ENCODE measurements at places on chromosomes 4 and X.

DNA sequence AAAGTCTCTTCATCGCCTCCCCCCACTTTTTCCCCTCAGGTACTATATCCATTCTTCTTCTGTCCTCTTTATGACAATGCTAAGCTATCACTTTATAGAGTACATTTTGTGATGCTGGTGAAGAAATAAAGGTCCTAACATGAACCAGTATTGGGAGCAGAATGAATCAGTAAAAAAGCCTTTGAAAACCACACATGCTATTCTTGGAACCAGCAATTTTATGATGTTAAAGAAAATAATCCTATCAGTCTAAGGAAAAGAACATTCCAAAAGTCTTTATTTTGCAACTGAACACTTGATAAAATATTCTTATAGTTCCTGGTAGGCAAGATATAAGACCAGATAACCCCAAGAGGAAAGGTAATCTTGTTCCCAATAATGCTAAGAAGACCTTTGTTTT lies 107.8 kb upstream of the MCF2 start:
- no peak for DNase-seq

- no peak for DNase-seq
Measured at GRCh38 chr4:84800256-84800655, 166.2 kb downstream of the WDFY3 start.

GRCh38 chr4:143402776-143403552 lies 66.3 kb downstream of the GAB1 start:
- DNase-seq: peak; percentile 33

DNA sequence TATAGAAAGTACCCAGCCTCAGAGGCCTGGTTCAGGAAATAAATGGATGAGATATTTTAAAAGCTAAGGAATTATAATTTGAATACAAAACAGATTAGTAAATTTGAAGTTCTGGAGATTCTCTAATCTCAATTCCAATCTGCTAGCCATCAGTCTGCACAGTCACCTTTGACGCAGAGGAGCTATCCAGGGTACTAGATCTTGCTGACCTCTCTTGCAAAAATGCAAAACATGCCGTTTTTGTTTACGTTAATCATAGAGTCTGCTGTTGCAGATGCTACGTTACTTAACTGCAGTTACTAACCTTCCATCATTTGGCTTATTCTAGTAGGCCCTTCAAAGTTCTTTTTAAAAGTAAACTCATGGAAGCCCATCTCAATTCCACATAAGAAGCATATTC lies 10.4 kb downstream of the CCSER1 start:
- DNase-seq: peak; percentile 25

- no peak for DNase-seq
Measured at GRCh38 chrX:31331015-31331414, 259.2 kb upstream of the FTHL17 start.

GRCh38 chr4:161393602-161394001 lies 770.2 kb downstream of the FSTL5 start:
- DNase-seq: no peak

GRCh38 chrX:9233141-9233540 lies 199.2 kb upstream of the FAM9B start:
- DNase-seq: no peak

- no peak for DNase-seq
Measured at GRCh38 chr4:73619346-73619745, 890 bp downstream of the RASSF6 start.

DNA sequence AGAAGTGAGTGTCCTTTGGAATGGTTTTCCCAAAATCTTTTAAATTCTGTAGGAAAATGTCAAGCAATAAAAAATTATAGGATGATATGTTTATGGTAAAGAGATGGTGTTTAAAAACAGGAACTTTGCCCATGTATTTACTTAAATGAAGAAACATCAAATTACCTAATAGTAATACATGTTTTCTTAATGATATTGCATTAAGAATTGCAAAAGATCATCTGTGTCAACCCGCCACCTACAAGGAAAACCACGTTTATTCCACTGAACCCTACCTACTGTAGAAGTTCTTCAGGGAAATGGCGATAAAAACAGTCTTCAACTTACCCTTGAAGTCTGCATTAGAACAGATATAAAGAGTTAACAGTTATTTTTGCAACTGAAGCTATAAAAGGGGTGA lies 67.2 kb upstream of the NDP start:
- DNase-seq: no peak

GRCh38 chrX:55523356-55523755 lies 33.7 kb upstream of the USP51 start:
- no peak for DNase-seq

DNA sequence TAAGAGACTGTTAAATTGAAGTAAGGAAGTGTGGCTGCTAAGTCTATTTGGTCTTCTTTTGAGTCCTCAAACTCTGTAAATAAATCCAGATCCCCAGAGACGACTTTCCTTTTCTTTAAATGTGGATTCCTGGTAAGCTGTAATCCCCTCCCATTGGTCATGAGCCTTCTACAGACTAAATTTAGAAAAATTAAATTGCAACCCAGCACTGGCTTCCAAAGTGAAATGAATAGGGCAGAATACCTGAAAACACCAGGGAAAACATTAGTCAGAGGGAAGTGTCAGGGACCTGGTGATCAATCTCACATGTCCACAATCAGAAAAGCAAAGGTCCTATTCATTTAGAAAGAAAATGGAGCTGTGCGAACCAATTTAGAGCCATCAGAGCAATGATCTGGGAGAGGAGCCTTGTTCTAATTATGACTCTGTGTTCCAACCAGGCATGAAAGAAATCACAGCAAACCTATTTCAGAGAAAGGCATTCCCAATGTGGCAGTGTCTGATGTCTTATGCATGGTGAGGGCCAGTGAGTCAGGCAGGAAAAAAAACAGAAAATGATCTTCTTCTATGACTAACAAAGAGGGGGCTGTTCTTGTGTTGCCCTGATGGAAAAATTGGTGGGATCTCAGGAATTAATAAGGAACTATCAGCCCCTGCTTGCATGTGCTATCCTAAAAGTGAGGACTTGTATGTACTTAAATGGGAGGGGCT lies 19.8 kb upstream of the CCDC149 start:
- no peak for DNase-seq

DNA sequence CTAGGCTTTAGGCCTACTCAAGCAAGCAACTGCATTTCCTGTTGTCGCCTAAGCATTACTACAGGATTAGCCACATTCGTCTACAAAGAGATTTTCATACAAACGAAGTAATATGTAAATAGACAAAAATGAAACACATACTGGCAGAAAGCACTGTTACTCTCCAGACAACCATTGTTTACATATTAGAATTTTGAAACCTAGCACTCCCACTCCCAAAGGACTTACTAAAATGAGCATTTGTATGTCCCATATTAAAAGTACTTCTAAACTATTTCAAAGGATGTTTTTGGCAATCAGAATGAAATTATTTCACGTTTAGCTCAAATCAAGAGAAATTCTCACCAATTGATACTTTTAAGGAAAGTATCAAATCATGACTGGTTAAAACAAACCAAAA lies 570.8 kb downstream of the PRR32 start:
- DNase-seq: no peak

DNA sequence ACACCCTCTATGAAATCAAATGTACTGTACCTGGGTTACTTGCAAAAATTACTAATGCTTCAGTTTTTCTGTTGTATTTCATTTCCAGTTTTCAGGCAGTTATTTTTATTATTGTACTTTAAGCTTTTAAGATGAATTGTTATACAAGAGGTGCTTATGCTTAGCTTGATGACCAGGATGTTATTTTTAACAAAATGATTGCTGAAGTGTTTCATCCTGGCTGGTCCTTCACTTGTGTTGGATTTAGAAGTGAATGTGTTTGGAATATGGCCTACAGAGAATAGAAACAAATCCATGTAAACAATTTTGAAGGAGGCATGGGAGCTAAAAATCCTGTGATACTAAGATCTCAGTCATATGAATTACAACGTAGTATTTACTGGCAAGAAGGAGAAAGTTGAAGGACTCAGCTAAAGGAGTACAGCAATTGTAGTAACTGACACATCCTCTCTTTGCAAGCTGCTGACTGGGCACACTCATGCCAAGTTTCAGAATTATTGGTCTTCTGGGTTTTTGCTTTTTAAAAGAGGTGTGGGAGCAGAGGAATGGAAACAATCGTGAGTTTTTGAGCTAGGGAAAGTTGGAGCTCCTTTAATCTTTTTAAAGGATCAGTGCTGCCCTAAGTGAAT lies 9.2 kb downstream of the UBE2A start:
- no peak for DNase-seq

- DNase-seq: no peak
Measured at GRCh38 chr4:73750730-73751129, 10.4 kb downstream of the CXCL8 start.

- DNase-seq: peak; percentile 21
Measured at GRCh38 chrX:17922303-17922702, 61.2 kb upstream of the RAI2 start.

- DNase-seq: no peak
Measured at GRCh38 chr4:173535165-173535902, 5.3 kb upstream of the HAND2 start.

DNA sequence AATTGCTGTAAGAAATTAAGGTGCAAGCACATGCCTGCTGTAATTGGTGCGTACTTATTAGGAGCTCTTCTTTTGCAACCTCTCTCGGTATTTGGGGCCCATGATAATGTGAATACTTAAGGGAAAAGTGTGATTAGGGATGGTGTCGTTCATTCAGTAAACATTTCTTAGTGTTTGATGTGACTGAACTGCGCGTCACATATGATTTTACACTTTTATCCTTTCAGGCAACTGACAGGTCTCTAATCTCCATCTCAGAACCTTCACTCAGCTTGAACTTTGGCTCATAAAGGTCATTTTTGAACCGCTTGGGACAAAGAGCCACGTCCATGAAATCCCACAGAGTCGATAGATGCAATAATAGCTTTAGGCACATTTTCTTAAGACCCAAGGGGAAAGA lies 612.1 kb upstream of the PITX2 start:
- DNase-seq: no peak

- DNase-seq: no peak
Measured at GRCh38 chr4:135368831-135369230, 1167.2 kb upstream of the PABPC4L start.

DNA sequence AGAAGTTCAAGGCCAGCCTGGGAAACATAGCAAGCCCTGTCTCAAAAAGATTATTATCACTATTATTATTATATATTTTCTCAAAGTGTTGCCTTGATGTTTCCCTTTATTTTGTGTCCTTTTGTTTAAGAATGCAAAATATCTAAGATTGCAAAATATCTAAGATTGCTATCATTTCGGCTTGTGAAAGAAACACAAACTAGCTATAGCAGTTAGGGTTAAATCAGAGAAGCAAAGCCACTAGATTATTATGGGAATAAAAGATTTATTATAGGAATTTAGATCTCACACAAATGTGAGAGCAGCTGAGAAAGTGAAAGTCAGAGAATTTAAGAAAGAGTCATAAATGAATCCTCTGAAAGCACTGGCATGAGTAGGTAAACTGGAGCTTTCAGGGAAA lies 18.0 kb upstream of the TMEM184C start:
- no peak for DNase-seq

- DNase-seq: no peak
Measured at GRCh38 chr4:94457692-94458106, 6.0 kb downstream of the PDLIM5 start.

- no peak for DNase-seq
Measured at GRCh38 chr4:42656679-42656943, 294 bp downstream of the ATP8A1 start.

DNA sequence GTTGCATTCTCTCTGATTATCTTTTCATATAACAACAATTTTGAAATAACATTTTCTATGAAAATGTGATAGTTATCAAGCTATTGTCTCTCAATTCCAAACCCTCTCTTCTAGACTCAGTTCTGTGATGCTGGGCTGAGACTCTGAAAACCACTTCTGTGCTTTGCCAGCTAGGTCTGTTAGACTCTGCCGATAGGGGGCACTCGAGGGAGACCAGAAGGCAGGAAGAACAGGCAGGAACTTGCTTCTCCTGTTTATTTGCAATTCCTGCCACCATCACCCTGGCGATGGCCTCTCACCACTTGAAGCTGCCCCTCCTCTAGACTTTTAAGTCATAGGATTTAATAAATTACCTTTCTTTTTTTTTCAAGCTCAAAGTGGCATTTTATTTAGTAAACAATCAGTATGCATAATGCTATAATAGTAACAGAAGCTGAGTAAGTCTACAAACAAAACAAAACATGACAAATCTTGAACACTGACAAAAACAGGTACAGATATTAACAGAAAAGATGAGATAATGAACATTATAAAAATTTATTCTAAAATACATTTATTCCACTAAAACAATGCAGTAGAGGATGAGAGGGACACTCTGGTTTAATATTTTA lies 49.7 kb downstream of the RASL11B start:
- peak; percentile 88 for DNase-seq

- no peak for DNase-seq
Measured at GRCh38 chr4:24330172-24330571, 254.2 kb downstream of the DHX15 start.

DNA sequence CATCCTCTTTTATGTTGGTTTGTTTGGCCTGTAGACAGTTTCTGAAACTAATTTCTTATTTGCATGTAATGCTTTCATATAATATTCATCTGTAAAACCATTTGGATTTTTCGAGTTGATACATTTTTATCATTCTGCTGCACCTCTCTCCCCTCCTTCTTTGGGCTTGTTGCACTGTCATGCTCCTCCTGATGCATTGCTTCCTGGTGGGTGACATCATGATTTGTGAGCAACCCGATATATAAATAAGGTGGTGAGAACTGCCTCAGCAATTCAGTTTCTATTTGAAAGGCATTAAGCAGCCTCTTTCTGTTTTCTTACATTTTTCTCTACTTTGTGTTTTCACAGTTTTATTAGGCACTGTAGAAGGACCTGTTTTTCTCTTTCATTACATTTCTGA lies 515.7 kb downstream of the RPA4 start:
- DNase-seq: peak; percentile 2

- no peak for DNase-seq
Measured at GRCh38 chr4:185346975-185347601, 48.6 kb downstream of the LRP2BP start.

- DNase-seq: peak; percentile 80
Measured at GRCh38 chr4:26410385-26411293, 79.6 kb downstream of the CCKAR start.

- peak; percentile 74 for DNase-seq
Measured at GRCh38 chr4:47668810-47669408, 169.0 kb downstream of the CORIN start.

- DNase-seq: no peak
Measured at GRCh38 chr4:165810726-165811125, 62.3 kb upstream of the TLL1 start.

DNA sequence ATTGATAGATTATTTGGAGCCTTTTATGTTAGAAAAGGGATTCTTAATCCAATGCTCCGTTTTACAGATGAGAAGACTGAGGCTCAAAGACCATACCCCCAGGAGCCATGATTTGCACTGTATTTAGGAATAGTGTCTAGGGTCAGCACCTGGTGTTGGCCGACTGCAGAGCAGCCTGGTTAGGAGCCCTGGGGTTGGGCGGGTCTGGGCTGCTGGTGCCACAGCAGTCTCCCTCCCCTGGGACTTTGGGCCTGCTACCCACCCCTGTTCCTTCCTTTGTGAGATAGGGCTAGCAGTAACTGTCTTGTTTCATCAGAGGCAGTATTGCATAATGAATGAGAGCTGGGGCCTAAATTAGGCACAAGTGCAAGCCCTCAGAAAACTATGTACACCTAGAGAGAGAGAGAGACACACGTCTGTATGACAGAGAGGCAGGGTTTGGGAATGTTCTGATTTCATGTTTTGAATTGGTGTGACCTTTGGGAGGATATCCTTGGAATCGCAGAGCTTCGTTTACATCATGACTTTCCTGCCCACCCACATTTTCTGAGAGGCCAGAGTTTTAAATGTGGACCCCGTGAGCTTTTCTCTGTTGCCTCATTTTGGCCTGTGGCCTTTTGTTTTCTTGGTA lies 111.7 kb downstream of the PTTG2 start:
- DNase-seq: peak; percentile 80

GRCh38 chr4:81505004-81505598 lies 33.4 kb upstream of the RASGEF1B start:
- peak; percentile 84 for DNase-seq

Data from hematopoietic multipotent progenitor cell treated with erythropoietin and hydrocortisone succinate and interleukin-3 and kit ligand, for 6 days (in vitro differentiated cells).